Activated T-cell treated with anti-CD3 and anti-CD28 coated beads, Interleukin-2, amount 50 U/mL, for 48 hours (primary cell): ENCODE measurements at places on chromosomes 3 and 15.

GRCh38 chr15:33296856-33297255, 13.9 kb upstream of the RYR3 start:
- DNase-seq = no peak

GRCh38 chr3:144989807-144990206, 1018.2 kb downstream of the DIPK2A start:
- no peak for DNase-seq

DNA sequence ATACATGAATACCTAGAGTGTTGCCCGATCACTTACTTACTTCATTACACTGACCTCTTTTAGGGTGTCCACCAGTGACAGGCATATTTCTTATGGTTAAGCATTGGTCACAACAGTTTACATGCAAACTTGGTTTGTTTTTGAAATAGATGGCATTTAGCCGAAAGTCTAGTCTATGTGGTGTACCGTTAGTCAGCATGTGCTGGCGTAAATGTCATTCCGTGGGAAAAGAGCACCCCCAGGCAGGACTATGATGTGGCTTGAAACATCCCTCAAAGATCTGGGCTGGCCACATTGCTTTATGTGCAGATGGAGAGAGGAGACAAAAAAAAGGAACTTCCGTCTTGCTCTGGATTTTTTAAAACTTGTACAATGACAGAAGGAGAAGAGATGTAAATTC, 357.0 kb upstream of the ICE2 start:
- no peak for DNase-seq

GRCh38 chr3:112048911-112049310, 14.4 kb downstream of the TMPRSS7 start:
- no peak for DNase-seq

DNA sequence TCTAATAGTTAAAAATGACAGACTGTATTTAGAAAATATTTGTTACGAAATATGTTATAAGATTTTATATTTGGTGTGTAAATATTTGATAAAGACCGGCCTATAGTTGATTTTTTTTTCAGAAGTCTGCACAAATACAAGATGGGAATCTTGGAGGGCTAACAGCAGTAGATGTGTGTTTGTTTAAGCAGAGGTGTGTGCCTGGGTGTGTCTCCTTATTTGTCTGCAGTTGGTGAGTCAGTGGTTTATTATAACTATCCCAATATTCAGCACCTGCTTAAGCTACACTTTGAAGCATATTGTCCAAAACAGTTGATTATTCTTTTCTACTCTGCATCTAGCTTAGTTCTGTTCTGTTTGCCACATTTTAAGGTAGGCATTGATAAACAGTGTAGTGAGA, 12.4 kb downstream of the GLCE start:
- no peak for DNase-seq
